Esophagus mucosa (tissue), 1 donor: ENCODE measurements at places on chromosomes 4 and X.

DNA sequence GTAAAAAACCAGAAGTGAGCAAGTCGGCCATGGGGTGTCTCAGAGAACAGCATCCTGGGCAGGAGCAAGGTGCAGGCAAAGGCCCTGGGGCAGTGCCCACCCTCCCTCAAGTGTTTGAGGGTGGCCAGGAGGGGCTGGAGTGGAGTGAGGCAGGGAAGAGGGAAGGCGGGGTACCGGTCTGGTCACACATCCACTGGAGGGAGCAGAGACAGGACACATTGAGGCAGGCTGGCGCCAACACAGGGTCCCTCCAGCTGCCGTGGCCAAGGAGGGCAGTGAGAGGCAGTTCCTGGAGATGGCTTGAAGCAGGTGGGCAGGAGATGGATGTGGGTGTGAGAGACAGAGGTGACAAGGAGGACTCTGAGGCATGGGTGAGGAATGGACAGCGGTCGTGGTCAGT lies 20.3 kb upstream of the RNF4 start:
- no peak for ATAC-seq

- no peak for ATAC-seq
Measured at GRCh38 chrX:119682019-119682989, 10.7 kb downstream of the SEPTIN6 start.

DNA sequence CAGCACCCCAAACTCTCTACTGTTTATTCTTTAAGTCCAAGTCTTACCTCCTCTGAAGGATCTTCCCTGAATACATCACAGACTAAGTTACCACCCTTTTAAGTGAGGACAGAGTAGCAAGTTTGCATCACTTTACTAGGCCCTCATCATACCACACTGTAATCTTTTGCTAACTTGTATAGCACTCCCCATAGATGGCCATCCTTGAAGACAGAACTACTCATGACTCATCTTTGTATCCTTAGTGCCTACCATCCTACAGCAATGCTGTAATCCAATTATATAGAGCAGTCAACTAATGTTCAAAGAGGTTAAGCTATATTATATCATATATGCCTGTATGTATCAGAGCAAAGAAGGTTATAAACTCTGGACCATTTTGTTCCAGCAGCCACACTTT lies 101.4 kb downstream of the ADAMTS3 start:
- no peak for ATAC-seq

DNA sequence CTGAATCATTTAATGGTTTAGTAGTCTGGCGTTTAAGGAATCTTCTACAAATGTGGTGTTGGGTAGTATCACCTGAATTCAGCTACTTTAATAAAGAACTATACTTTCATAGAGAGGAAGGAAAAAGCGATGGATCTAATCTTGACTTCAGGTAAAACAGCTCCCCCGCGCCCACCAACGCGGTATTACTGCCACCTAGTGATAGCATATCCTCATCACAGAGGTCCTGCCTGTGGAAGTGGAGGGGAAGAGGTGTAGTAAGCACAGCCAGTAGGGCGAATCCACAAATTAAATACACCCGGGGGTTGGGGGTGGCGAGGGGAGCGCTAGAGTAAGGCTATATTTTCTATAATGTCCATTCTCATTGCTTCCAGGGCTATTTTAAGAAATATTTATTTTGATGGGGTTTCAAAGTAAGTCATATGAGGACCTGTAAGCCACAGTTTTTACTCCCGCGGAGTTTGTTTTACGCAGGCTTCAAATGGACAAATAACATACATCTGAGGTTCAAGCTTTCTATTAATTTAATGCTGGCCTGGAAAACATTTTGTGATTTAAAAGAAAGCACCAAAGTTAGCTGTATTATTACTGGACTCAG lies 8.3 kb upstream of the DAPP1 start:
- ATAC-seq: peak; percentile 79

DNA sequence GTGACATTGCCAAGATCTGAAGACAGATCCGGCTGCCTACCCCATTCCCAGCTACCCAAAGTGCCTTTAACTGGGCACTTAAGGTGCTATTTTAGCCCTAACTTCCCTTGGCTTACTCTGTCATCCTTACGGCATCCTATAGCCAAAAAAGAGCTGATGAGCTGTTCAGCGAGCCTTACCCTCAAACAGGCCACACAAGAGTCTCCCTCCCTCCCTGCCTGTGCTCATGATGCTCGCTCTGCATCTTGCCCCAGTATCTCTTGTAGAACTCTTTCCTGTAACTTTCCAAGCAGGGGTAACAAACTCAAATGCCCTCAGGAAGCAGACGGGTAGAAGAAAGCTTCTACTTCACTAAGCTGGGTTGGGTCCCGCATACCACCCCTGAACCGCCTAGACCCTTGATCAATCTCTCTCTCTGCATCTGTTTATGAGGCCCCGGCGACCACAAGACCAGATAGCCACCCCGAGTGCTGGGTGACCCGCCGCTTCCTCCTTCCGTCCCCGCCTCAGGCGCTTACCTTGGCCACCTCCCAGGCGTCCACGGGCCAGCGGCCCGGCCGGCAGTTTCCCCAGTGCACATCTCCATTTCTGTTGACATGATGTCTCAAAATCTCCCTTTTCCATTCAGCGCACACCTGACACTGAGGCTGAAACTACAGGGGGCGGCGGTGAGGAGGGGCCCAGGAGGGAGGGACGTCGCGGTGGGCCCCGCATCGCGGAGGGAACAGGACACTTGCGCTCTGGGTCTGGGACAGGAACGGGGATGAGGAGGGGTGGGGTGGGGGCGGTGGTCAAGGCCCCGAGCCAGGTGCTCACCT lies 663 bp downstream of the CXorf38 start:
- ATAC-seq: peak; percentile 24

- peak; percentile 36 for ATAC-seq
Measured at GRCh38 chrX:9464435-9465371, at the start of gene TBL1X. TSS of gene TBL1X (plus strand) at chrX:9465058. CDS start at chrX:9653587, 188,529 bp downstream.

DNA sequence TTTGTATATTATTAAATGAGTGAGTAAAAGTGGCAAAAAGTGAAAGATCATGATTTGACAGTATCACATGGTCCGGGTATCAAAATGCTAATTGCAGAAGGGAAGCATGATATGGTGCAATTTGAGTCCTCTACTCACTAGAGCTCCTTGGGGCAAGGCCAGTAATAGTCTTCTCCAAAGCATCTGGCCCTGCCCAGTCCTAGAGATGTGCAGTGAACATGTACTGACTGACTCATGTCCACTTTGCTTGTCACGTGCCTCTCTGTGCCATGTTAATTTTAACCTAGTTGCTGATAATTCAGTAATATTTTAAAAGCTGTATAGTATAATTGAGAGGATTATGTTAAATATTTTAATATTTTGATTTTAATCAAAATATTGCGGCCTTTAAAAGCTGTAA lies 54.6 kb upstream of the TENM3 start:
- no peak for ATAC-seq

DNA sequence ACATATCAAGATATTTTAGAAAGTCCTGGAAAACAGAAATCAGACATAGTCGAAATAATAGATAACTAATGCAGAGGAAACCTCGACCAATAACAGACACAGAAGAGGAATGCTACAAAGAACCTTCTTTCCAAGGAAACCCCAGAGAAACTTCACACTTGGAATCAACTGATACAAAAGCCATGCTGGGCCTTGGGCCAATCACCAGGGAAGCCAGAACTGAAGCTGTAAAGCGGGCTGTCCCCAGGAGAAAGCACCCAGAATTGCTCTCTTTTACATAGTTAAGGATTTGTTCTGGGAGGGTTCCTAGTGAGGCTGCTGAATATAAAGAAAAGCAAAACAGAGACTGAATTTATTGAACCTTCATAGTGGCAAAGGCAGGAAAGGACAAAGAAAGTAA lies 100.5 kb downstream of the PRDM5 start:
- no peak for ATAC-seq

- ATAC-seq: no peak
Measured at GRCh38 chr4:185278716-185279115, 69.3 kb downstream of the SNX25 start.

GRCh38 chr4:166519774-166520173 lies 646.7 kb downstream of the TLL1 start:
- ATAC-seq: no peak

DNA sequence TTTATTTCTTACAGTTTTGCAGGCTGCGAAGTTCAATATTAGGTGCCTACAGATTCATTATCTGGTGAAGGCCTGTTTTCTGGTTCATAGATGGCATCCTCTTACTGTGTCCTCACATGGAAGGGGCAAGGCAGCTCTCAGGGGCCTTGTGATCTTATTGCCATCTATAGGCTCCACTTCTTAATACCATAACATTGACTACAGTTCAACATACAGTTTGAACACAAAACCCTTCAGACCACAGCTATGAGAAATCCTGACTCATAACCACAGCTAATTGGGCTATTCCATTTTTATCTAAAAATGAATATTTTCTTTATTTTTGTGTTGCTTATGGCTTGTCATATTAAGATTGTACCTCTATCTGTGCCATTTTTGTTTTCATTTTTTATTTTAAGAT lies 72.3 kb downstream of the STAG2 start:
- no peak for ATAC-seq

GRCh38 chr4:85807247-85807950 lies 332.4 kb downstream of the ARHGAP24 start:
- no peak for ATAC-seq

GRCh38 chr4:62526671-62527070 lies 1326.5 kb downstream of the ADGRL3 start:
- ATAC-seq: no peak

DNA sequence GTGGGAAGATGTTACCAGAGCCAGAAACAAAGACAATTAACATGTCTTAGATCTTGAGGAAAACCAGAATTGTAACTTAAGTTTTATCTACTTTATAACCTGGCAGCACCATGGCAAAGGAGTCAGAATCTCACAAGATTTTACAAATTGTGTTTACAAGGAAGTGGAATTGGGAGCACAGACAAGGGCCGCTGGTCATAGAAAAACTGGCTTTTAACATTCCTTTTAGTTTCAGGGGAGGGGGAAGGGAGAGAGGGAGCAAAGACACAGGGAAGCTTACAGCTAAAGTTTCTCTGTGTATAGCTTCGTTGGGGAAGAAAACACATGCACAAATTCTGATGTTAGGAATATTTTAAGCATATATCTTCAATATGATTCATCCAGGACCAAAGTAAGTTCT lies 10.3 kb upstream of the UGT2B11 start:
- no peak for ATAC-seq

DNA sequence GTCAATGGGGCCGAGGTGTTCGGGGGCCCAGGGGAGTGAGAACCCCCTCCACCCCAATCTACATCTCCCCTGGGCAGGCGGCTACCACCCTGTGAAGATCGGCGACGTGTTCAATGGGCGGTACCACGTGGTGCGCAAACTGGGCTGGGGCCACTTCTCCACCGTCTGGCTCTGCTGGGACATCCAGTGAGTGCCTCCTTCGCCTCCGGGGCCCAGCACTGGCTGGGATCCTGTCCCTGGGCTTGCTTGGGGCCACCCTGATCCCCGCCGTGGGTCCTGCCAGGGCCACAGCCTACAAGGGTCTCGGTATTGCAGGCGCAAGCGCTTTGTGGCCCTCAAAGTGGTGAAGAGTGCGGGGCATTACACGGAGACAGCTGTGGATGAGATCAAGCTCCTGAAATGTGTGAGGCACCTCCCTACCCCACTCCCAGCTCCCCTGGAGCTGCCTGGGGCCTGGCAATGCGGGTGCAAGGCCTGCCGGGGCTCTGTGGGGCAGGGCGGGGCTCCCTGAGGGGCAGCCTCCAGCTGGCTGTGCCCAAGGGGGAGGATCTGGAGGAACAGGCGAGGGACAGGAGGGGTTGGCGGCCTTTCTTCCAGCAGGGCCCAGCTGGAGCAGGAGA lies 697 bp downstream of the SRPK3 start:
- ATAC-seq: no peak

DNA sequence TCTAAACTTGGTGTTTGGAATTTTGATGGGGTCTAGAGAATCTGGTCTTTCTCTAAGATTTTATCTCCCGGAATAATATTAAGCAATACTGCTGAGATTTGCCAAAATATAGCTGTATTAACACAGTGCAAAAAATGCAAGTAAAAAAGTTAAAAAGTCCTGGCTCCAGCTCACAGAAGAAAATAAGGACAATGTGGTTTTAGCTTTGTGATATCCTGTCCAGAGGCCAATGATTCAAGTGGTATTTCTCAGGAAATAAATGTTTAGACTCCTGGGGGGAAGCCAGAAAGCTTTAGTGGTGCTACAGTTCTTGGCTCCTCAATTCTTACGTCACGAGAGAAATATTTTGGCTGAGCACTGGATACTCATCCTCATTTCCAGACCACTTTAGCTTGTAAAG lies 40.9 kb upstream of the IL13RA2 start:
- no peak for ATAC-seq

DNA sequence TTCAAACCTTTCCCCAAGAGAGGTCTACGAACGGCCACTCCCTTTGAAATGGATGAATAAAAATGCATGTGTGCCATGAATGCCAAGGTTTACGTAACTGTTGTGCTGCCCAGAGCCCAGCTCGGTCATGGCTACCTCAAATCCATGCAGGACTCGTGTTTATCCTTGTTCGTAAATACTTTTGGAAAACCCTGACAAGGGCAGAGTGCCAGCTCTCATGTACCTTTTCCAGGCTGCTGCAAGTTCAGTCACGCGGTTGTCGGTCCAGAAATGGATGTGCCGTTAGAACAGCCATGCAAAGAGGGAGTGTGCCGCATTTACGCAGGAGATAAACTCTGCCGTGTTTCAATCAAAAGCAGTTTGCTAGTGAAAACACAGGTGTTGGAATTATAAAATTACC lies 123.4 kb downstream of the AMELX start:
- no peak for ATAC-seq

- ATAC-seq: no peak
Measured at GRCh38 chr4:175671491-175671934, 140.6 kb downstream of the GPM6A start.

DNA sequence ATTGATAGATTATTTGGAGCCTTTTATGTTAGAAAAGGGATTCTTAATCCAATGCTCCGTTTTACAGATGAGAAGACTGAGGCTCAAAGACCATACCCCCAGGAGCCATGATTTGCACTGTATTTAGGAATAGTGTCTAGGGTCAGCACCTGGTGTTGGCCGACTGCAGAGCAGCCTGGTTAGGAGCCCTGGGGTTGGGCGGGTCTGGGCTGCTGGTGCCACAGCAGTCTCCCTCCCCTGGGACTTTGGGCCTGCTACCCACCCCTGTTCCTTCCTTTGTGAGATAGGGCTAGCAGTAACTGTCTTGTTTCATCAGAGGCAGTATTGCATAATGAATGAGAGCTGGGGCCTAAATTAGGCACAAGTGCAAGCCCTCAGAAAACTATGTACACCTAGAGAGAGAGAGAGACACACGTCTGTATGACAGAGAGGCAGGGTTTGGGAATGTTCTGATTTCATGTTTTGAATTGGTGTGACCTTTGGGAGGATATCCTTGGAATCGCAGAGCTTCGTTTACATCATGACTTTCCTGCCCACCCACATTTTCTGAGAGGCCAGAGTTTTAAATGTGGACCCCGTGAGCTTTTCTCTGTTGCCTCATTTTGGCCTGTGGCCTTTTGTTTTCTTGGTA lies 111.7 kb downstream of the PTTG2 start:
- peak; percentile 6 for ATAC-seq
